EH (cell line): ENCODE measurements at places on chromosomes 1 and 21.

- no peak for DNase-seq
These were observed 13.5 kb downstream of the FCGR2B start for GRCh38 chr1:161676441-161676840.

- no peak for DNase-seq
These were observed 23.4 kb upstream of the DR1 start for GRCh38 chr1:93322349-93322748.

GRCh38 chr21:32562426-32562825, 22.9 kb downstream of the TCP10L start:
- peak; percentile 88 for DNase-seq

- peak; percentile 3 for DNase-seq
These were observed 37.9 kb downstream of the GABPA start for GRCh38 chr21:25772686-25773085.

DNA sequence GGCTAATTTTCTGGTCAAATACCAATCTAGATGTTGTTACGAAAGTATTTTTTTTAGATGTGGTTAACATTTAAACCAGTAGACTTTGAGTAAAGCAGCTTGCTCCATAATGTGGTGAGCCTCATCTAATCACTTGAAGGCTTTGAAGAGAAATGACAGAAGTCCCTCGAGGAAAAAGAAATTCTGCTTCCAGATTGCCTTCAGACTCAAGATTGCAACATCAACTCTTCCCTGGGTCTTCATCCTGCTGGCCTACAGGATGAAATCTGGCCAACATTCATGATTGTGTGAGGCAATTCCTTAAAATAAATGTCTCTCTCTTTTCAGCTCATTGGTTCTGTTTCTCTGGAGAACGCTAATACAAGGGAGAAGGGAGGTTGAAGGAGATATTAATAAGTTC, 32.5 kb upstream of the SSX2IP start:
- DNase-seq, result peak; percentile 47

GRCh38 chr1:3314491-3315381, 139.7 kb upstream of the ARHGEF16 start:
- peak; percentile 44 for DNase-seq

DNA sequence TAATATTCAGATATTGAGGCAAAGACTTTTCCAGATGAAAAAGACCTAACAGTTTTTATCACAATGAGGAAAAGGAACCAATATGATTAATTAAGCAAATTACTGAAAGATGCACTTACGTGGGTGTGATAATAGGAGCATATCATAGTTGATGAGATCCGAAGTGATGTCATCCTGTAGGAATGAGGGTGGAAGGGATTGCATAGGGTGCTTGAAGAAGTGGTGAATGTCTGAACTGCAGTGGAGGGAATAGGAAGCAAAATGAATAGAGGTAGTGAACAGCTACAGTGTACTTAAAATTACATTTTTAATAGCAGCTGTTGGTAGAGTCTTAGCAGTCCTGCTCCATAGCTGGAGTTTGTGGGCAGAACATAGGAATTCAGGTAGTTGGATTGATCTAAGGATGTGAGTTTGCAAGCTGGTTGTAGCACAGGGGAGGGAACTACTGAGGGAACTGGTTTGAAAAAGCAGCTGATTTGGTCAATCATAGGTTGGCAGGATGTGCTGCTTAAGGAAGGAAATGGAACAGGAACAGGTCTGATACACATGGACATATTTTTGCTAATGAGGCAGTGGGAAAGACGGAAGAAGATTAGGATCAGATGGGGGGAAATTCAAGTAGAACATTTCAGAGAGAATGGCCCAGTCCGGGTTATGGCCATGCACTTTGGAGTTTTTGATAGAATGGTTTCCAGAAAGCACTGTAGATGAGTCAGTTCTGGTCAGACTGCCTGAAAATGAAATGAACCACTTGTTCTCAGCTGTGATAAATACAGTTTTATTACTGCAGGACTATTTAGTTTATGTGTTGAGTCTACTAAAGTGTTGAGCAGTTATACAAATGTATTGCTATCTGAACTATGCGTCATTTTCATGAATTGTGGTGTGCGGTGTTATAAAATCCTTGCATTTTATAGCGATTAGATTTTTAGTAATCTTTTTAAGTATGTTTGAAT, 155.8 kb downstream of the RYR2 start:
- no peak for DNase-seq

- DNase-seq, result no peak
These were observed 12.1 kb upstream of the TSPEAR start for GRCh38 chr21:44723177-44724131.

DNA sequence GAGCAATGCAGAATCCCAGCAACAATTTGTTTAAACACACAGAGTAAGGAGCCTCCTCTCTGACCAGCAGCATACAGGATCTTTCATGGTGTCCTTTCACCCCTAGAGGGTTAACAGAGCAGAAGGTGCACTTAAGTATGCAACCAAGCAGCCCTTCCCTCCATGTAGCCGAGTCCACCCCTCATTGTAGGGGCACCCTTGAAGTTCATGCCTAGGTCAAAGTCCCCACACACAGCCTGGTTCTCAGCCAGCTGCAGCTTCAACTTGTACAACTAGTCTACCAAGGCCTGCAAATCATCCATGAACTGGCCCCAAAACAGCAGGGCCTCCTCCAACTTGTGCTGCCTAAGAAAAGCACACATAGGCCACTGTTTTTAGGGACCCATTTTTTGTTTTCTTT, 7.0 kb upstream of the BMP8B start:
- DNase-seq, result no peak

GRCh38 chr1:24288479-24288878, 30.7 kb upstream of the GRHL3 start:
- DNase-seq, result no peak

GRCh38 chr1:12067900-12068821, 5.1 kb downstream of the TNFRSF8 start:
- peak; percentile 73 for DNase-seq

GRCh38 chr1:200896531-200897196, 2.0 kb downstream of the INAVA start:
- DNase-seq, result no peak

GRCh38 chr1:198047913-198048312, 108.9 kb upstream of the NEK7 start:
- no peak for DNase-seq

DNA sequence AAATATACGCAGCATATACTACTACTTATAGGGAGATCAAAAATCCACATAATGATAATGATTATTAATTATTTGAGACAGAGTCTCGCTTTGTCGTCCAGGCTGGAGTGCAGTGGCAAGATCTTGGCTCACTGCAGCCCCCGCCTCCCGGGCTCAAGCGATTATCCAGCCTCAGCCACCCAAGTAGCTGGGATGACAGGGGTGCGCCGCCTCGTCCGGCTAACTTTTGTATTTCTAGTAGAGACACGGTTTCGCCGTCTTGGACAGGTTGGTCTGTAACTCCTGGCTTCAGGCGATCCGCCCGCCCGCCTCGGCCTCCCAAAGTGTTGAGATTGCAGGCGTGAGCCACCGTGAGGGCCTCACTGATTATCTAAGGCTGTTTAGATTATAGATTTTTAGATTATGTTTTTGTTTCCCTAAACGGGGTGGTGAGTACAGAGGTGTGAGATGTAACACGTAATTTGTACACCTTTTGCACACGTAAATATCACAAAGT, 548 bp upstream of the SLC25A33 start:
- no peak for DNase-seq

- peak; percentile 66 for DNase-seq
These were observed 87.5 kb upstream of the RHOU start for GRCh38 chr1:228647523-228648444.

- no peak for DNase-seq
These were observed 80.5 kb upstream of the VAV3 start for GRCh38 chr1:108045460-108045859.

DNA sequence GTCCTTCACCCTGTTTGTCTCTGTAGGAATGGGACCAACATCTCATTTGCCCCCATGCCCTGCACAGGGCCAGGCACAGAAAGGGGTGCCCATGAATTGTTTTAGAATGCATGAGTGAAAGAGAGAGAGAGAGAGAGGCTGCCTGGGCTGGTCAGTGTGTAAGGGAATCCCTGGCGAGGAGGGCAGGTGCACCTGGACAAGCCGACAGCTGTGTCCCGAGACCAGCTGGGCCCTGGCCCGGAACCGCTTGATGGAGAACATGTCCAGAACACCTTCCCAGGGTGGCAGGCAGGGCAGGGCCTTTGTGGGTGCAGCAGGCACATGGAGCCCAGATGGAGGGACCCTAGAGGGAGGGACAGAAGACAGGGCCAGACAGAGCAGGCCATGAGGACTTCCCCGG, 22.7 kb downstream of the SPOCD1 start:
- DNase-seq, result no peak

DNA sequence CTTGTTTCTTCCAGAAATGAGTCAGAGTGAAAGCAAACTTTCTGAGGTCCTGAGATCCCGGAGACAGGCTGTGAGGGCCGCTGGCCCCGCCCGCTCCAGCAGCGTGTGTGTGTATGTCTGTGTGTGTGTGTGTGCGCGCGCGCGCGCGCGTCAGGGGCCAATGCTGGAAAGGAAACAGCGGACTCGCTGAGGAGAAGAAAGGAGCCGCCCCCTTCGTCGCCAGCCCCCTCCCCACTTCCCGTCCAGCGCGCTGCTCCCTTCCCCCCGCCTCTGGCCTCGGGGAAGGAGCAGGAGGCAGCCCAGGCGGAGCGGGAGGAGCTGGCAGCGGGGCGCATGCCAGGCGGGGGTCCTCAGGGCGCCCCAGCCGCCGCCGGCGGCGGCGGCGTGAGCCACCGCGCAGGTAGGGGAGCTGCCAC, at the start of gene DISC1:
TSS of gene DISC1 (plus strand) at position 256 of the 416 bp plus-strand sequence. CDS start at position 334, 78 bp downstream.
- DNase-seq, result peak; percentile 91

GRCh38 chr1:228063251-228064191, 19.0 kb upstream of the ARF1 start:
- DNase-seq, result no peak

DNA sequence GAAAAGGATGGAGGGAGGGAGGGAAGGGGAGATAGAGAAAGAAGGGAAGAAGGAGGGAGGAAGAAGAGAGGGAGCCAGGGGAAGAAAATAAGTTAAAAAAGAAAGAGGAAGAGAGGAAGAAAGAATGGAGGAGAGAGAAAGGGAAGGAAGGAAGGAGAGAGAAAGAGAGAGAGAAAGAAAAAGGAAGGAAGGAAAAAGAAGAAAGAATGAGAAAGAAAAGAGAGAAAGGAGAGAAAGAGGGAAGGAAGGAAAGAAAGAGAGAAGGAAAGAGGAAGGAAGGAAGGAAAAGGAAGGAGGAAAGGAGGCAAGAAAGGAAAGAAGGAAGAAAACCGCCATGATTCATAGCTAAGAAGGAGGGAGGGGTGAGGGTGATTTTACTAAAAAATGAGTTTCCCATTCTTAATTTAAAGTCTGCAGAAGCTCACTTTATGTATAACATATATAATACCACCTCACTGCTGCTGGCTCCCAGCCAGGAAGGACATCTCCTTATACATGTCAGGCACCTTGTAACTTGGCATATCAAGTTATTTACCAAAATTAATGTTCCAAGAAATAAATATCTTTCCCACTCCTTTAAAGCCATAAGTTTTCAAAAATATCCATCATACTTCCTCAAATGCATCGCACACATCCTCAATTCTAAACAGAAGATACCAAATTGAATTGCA, 46.0 kb upstream of the OLIG2 start:
- no peak for DNase-seq

GRCh38 chr1:207876131-207876530, 34.8 kb downstream of the CD34 start:
- peak; percentile 15 for DNase-seq

DNA sequence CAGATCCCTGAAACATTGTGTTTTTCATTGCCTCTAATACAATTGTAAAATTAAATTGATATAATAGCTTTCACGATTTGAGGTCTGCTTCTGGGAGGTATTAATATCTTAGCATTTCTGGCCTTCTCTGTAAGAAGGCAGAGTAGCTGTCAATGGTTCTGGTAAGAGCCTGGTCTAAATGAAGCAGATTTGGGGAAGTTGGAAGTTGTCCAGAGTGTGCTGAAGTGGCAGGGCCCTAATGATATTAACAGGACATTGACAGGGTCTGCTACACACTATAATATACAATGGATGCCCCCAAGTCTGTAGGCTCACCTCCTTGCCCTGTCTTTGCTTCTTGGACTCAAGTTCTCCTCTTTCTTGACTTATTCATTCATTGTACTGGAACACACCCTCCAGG, 99.5 kb downstream of the C4BPA start:
- no peak for DNase-seq

GRCh38 chr1:74180490-74180889, 17.5 kb downstream of the LRRIQ3 start:
- DNase-seq, result no peak

DNA sequence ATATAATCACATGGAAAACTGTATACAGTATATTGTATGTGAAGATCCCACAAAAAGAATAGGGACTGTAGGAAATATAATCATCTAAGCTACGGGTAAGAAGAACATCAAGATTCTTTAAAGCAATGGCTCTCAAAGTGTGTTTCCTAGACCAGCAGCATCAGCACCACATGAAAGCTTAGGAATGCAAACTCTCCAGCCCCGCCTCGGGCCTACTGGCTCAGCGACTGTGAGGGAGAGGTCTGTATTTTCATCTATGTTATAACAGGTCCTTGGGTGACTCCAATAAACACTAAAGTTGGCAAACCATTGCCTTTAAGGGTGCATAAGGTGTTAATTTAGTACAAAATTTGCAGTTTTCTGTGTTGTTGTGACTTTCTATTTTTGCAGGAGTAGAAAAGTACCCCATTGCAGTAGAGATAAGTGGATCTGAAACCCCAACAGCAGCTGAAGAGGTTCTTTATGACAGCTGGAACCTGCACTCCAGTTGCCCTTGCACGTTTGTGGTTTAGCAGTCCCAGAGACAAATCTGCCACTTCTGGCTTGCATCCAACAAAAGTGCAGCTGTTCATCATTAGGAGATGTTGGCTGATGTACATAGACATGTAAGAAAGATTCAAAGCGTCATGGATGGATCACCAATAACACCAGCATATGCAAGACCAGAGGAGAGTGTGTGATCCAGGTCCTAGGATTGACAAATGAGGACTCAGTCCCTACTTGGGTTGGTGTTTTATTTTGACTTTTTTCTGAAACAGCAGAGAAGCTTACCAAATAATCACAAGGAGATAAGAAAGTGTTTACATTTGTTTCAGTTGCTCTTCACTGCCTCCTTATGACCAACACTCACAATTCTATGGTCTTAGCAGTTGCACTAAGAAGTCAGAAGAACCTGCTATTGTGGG, 15.9 kb upstream of the IFNAR1 start:
- DNase-seq, result peak; percentile 54

DNA sequence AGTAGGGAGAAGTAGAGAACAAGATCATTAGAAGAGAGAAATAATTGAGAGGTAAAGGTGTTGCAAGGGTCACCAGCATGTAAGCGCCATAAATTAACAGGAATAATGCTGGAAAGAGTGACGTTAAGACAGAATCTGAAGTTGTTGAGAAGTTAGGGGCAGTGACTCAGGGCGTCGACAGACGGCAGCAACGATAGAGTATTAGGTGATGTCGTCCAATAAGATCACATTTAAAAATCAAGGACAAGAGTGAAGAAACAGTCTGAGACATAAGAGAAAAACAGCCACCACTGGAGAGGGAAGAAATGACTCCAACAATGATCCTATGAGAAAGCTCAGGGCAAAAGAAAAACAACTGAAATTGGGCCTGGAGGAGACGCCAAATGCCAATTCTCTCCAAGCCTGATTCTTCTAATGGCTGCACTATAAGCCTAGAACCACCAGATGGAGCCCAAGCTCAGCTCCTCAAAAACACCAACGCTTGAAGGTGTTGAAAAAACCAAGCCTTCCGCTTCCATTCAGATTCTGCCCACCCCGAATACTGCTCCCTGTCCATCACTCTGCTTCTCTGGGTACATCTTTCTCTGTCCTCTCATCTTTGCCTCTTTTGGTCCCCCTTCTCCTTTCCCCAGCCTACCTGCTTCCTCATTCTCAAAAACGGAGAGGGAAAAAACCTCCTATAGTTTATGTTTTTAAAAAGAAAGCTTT, 70.0 kb downstream of the LUZP1 start:
- DNase-seq, result peak; percentile 78
